Stimulated activated CD8-positive, alpha-beta memory T cell treated with anti-CD3 and anti-CD28 coated beads, Interleukin-4, amount 100 ng/mL, for 24 hours (primary cell): ENCODE measurements at places on chromosomes 12 and 14.

- DNase-seq, result no peak
Measured at GRCh38 chr12:90124914-90125313, 416.3 kb upstream of the ATP2B1 start.

GRCh38 chr12:113961921-113962710 is 4.0 kb downstream of the RBM19 start:
- no peak for DNase-seq

- no peak for DNase-seq
Measured at GRCh38 chr14:33249233-33249820, 310.6 kb downstream of the NPAS3 start.

DNA sequence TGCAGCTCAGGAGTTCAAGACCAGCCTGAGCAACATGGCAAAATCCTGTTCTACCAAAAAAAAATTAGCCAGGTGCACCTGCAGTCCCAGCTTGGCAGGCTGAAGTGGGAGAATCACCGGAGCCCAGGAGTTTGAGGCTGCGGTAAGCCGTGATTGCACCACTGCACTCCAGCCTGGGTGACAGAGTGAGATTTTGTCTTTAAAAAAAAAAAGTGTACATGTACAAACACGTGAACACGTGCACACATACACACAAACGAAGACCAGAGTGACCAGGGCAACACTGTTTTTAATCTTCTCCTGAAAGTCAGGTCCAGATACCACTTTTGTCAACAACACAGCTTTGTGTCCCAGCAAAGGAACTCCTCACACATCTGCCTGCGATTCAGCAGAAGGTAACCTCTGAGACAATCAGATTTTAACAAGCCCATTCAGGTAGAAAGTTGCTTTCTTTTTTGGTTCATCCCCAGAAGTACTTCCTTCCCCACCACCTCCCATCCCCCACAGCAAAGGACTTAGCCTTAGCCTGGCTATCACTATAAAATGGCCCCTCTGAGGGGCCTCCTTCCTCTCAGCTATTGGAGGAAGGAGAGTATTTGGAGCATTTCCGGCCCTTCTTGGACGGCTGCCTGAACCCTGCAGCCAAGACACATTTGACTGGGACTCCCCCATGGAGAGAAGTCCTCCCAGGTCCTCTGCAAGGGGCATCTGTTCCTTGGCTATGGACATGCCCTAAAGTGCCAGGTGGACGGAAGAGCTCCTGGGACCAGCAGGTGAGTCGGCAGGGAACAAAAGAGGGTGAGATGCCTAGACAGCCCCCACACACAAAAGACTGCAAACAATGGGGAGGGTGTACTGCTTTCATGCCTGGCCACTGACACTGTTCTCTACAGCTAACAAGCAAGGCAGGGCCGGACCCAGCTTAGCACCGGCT is 9.8 kb downstream of the CTDSP2 start:
- DNase-seq, result no peak

DNA sequence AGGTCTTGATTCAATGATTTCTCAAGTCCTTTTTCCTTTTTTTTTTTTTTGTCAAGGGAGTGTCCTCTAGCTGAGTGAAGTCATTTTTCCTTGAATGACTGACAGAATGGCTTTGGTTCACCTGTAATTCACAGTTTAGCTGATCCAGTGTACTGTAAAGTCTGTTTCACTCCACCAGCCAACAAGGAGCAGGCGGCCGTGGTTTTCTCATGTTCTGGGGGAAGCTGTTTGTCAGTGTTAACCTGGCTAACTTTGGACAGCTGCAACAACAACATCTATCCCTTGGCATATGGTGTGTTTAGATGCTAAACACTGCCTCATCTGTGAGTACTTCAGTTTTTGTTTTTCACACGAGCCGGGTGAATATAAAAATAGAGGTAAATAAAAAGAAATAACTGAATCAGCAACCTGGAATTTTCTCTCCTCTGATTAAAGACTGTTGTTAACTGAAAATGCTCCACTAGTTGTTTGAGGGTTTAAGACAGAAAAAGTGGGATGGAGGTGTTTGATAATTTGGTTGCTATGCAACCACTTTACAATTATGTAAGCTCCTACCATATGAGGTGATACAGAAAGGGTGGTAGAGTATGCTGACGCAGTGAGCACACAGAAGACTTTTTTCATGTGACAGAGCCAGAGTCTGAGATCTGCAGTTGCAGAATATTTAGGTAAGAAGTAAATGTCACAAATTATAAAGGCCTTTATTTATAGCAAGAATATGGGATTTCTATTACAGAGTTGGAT is 50.3 kb upstream of the SLC2A13 start:
- no peak for DNase-seq

GRCh38 chr14:58066115-58066514 is 85.9 kb downstream of the ARMH4 start:
- DNase-seq, result no peak

DNA sequence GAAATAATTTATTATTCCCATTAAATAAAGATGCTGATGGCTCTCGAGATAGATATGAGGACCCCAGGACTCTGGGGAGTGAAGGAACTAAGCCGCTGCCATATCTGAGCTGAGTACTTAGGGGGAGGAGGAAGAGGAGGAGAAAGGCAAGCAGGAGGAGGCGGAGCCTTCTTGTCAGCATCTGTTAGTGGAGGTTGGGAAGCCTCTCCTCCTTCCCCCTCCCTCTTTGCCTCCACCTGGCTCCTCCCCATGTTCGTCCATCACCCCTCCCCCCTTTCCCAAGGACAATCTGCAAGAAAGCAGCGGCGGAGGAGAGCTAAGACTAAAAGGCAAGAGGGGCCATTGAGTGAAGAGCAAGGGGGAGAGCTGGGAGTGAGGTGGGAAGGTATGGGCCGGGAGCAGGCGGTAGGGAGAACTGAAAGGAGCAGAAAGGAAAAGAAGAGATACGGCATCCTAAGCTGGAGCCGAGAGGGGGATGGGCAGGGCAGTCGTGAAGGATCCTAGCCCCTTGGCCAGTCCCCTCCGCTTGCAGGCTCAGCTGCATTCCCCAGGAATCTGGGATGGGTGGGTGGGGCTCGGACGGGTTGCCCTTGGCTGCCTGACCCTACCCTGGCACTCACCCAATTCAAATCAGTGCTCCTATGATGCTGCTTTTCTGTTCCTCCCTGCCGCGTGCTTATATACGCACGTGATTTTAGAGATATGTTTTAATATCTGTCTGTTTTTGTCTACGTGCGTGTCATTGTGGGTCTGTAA is at the start of gene PFKM:
Gene PFKM, plus strand, starts transcription at position 287 of the 756 bp plus-strand sequence. CDS start 3,411 bp downstream, outside the sequence.
- peak; percentile 52 for DNase-seq

GRCh38 chr12:12056951-12057350 is 13.8 kb upstream of the BCL2L14 start:
- no peak for DNase-seq

DNA sequence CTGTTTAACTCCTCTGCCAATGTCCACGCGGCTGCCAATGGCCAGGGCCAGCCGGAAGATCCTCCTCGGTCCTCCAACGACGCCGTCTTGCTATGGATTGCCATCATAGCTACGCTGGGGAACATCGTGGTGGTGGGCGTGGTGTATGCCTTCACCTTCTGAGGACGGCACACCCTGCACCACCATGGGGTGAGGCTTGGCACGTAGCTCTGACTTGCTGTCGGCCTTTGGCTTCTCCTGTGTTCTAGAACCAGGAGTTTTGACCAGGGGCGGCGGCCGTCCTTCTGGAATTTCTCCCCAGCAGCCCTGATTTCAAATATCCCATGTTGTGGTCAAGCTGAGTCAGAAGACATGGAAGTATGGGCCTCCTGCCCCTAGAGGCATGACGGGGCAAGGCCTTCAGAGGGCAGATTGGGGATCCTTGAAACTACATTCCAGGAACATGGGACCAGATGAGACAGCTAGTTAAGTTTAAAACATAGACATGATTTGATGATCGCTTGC is 47.5 kb downstream of the C14orf132 start:
- DNase-seq, result no peak

- DNase-seq, result peak; percentile 79
Measured at GRCh38 chr14:103562429-103563225, at the start of the genes BAG5 and COA8. Gene BAG5, minus strand, starts transcription at chr14:103562657. Its CDS starts 1,493 bp downstream, at chr14:103561164. Gene COA8, plus strand, starts transcription at chr14:103562960. Its CDS starts 42 bp downstream, at chr14:103563002.

- DNase-seq, result no peak
Measured at GRCh38 chr14:23446291-23446851, 10.9 kb upstream of the MYH7 start.

DNA sequence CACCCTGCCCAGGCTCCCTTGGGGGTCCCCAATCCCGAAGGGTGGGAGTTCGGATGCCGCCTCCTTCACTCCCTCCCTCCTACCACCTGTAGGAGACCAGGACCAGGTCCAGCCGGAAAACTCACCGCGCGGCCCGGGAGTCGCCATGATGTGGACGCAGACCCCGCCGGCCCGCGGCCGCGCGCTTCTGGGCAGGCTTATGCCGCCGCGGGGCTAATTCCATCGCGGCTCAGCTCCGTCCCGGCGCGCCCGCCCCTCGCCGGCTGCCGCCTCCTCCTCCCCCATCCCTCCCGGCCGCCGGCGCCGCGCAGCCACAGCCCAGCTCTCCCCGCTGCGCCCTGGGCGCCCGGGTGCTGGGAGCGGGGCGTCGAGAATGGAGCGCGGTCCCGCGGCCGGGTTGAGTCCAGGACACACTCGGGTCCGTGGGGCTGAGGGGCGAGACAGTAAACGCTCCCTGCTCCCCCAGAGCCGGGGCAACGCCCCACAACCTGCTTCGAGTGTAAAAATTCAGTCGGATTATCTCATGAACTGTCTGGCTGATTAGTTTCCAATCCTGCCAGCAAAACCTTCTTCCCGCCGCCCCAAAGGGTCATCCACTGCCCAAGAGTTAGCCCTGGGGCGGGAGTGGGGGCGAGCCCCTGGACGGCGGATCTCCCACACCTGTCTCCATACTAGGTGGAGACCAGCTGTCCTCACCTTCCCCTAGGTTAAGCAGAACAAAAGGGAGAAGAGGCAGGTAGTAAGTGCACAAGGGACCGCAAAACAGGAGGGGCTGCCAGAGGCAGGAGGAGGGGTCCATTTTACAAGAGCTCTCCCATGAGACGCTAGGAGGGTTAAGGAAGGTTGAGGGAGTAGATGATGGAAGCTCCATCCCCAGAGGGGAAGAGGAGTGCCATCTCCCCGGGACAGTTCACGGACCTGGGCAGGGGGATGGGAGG is at the start of gene ANO2:
Gene ANO2, minus strand, starts transcription at position 189 of the 938 bp plus-strand sequence. Its CDS starts 42 bp downstream, at position 147.
- no peak for DNase-seq

- DNase-seq, result no peak
Measured at GRCh38 chr14:68945190-68945584, 33.9 kb downstream of the ACTN1 start.

DNA sequence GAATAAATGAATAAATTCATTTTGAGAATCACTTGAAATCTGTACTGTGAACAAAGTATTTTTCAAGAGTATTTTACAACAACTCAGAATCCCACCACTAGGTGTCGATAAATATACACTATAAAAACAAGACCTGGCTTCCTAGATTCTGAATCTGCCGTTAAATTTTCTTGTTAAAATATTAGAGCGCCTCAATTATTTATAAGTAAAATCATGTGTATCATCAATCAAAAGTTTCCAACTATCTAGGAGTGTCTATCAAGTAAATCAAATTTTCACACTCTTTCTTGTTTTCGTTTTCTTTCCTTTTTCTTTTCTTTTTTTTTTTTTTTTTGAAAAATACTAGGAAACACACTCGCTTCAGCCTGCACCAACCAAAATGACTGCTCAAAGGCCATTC is 179.2 kb upstream of the DCN start:
- DNase-seq, result no peak

GRCh38 chr14:66507181-66507721 is 696 bp upstream of the GPHN start:
- DNase-seq, result no peak

GRCh38 chr14:49972823-49973222 is 79.9 kb downstream of the ARF6 start:
- DNase-seq, result no peak

- DNase-seq, result no peak
Measured at GRCh38 chr12:43111608-43112007, 440.4 kb downstream of the ADAMTS20 start.

DNA sequence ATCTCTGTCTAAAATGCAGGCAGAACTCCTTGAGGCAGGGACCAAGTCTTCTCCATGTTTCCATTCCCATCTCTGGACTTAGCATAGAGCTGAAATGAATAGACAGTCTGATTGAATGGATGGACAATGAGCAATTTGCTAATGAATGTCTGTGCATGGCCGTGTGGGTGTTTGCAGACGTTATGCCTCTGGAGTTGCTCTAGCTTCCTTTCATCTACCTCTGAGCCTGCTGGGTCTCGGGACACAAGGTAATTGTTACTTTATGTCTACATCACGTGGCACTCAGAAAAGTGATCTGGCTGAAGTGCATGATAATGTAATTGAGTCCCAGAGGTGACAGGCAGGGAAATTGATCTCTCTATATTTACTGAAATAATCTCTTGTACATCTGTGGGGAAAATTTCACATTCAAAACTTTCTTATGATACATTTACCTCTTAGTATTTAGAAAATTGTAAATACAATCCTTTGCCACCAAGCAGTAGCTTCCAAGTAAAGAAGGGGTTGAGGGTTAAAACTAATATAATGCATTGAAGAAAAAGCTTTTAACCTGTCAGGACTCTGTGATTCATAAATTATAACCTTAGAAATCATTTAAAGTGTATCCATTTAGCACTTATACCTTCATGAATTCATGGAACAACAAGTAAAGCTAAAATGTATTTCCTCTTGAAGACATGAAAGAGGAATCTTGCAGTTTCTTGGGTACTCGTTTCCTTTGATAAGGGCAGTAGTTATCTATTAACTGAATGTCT is 424.1 kb downstream of the APAF1 start:
- DNase-seq, result no peak

DNA sequence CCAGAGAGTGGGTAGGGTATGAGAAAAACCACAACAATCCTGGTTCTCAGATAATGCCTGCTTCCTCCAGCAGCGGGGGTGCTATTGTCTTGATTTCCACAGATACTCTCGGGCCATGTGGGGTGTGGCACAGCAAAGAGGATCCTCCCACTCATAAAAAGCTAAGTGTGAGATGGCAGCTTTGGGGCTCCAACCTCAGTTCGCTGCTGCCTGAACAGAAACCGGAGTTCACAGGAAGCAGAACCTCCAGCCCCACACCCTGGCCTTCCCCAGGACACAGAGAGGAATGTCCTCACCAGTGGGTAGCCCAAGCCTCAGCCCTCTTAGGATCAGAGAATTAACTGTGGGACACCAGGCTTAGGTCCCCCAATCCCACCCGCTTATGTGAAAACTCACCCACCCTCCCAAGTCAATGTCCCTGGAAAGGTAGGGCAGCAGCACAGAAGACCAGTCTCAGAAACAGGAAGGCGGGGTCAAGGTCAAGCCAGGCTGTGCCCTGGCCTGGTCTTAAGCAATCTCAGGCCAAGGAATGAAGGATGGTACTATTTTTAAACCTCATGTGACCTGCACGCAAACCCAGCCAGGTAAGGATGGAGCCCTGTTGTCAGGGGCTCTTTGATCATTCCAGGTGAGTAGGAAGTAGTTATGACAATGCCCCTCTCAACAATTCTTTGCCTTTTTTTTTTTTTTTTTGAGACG is 9.0 kb downstream of the KCTD10 start:
- DNase-seq, result no peak
